Stimulated activated CD4-positive, alpha-beta T cell treated with anti-CD3 and anti-CD28 coated beads, Interleukin-12 subunit alpha, Interleukin-12 subunit beta, amount 100 ng/mL, for 4 hours (primary cell): ENCODE measurements at places on chromosomes 13 and 19.

- peak; percentile 95 for DNase-seq
Measured at GRCh38 chr13:106536244-106537034, 977 bp upstream of the EFNB2 start.

DNA sequence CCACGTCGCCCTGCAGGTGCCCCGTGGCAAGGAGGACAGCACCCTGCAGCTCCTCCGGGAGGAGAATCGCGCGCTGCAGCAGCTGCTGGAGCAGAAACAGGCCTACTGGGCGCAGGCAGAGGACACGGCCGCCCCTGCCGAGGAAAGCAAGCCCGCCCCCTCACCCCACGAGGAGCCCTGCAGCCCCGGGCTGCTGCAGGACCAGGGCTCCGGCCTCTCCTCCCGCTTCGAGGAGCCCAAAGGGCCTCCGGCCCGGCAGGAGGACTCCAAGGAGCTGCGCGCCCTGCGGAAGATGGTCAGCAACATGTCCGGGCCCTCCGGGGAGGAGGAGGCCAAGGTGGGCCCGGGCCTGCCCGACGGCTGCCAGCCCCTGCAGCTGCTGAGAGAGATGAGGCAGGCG lies 11.6 kb downstream of the CBY2 start:
- no peak for DNase-seq

DNA sequence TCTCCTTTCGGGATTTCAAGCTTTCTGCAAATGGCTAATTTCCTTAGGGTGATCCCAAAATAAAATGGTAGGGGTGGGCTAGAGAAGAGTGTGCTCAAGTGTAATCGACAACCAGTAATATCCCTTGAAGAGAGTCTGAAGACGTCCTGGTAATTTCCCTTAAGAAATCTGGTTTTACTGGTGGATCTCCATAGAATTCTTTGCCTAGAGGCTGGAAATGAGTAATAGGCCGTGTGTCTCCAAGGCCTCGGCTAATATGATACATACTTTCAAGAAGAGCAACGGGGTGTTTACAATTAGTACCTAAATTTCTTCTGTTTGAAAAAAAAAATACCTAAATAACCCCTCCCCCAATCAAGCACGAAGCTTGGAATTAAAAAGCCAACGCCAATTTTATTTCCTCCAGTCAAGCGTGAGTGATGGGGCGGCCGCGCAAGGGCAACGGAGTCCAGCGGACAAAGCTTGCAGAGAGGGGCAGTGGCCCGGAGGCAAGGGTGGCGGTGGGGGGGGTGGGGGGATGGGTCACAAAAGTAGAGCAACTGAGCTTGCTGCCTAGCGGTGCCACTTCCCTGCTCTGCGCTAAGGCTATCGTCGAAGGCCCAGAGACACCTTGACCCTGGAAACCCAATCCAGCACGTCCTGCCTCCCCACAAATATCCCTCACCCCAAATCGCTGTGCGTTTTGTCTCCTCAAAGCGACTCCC lies 7.8 kb downstream of the SOX21 start:
- no peak for DNase-seq

DNA sequence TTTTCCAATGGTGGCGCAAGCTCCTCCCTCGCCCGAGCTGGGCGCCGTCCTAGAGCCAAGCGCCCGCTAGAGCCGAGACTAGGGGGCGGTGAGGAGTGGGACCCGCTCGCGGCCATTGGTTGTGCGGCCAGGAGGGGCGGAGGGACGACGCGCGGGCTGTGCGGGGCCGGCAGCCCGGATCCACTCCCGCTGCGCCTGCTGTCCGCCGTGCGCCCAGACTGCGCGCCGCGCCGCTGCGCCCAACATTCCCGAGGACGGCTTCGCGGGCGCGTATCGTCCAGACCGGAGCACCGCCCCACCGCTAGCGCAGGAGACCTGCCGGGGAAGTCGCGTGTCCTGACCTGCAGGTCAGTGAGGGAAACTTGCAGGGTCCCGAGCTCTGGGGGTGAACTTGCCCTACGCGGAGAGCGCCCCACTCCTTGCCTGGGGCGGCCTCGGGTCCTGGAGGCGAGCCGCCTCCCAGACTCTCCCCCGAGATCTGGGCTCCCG lies at the start of gene SERTM1:
Gene SERTM1, plus strand, starts transcription at position 183 of the 489 bp plus-strand sequence. CDS start 21,059 bp downstream, outside the sequence.
- no peak for DNase-seq

GRCh38 chr19:14530506-14530905 lies 1.1 kb downstream of the TECR start:
- DNase-seq: no peak

DNA sequence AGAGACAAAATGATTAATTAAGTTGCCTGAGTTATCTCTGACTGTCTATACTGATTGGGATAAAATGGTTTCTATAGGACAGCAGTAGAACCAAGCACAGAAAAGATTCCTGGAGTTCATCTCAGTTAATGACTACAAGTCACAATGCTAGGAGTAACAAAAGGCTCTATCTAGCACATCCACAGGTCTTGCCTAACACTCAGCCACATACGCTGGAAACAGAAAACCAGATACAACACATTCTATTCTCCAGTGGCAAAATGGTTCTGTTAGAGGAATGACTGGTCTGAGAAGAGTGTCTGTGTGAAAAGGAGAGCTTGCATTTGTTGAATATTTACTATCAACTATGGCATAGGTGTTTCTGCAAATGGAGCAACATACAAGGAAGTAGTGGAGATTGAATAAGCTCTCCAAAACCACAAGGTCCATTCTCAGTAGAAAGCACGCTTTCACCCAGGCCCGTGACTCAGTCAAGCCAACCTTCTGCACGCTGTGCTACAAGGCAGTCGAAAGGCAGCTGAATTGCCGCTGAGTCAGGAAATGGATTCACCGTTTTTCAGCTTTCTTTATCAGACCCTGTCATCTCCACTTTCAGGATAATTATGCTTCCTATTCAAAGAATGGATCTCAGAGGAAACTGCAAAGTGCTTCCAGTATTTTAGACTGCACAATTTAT lies 761.5 kb downstream of the EFNB2 start:
- DNase-seq: no peak

- no peak for DNase-seq
Measured at GRCh38 chr13:59538512-59538911, 625.2 kb downstream of the DIAPH3 start.

DNA sequence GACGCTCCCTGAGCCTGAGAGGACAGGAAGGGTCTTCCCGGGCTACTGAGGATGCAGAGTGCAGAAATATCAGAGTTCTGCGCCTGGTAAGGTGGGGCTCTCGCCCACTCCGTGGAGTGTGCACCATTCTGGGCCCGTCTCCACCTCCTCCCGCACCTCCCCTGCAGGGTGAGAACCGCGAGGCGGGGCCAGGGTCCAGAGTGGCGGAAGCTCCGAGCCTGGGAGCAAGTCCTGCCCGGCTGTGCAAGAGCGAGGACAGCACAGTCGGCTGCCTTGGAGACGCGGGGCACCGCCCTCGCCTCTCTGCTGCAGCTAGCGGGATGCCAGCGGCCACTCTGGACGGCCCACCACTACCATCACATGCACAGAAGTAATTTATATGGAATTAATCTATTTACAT lies 2304.4 kb downstream of the PCDH9 start:
- no peak for DNase-seq
